T47D (cell line): ENCODE measurements at places on chromosomes 6 and 20.

DNA sequence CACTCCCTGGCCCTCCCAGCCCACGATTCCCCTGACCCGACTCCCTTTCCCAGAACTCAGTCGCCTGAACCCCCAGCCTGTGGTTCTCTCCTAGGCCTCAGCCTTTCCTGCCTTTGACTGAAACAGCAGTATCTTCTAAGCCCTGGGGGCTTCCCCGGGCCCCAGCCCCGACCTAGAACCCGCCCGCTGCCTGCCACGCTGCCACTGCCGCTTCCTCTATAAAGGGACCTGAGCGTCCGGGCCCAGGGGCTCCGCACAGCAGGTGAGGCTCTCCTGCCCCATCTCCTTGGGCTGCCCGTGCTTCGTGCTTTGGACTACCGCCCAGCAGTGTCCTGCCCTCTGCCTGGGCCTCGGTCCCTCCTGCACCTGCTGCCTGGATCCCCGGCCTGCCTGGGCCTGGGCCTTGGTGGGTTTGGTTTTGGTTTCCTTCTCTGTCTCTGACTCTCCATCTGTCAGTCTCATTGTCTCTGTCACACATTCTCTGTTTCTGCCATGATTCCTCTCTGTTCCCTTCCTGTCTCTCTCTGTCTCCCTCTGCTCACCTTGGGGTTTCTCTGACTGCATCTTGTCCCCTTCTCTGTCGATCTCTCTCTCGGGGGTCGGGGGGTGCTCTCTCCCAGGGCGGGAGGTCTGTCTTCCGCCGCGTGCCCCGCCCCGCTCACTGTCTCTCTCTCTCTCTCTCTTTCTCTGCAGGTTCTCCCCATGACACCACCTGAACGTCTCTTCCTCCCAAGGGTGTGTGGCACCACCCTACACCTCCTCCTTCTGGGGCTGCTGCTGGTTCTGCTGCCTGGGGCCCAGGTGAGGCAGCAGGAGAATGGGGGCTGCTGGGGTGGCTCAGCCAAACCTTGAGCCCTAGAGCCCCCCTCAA lies at the start of gene LTA:
Gene LTA (plus strand): TSS at position 249 of the 871 bp plus-strand sequence. CDS start 454 bp downstream, at position 703.
- DNase-seq, result no peak

- DNase-seq, result no peak
These were observed 193.8 kb downstream of the SMOC2 start for GRCh38 chr6:168634541-168635328.

GRCh38 chr6:13419422-13420195 lies 67.8 kb downstream of the GFOD1 start:
- no peak for DNase-seq

DNA sequence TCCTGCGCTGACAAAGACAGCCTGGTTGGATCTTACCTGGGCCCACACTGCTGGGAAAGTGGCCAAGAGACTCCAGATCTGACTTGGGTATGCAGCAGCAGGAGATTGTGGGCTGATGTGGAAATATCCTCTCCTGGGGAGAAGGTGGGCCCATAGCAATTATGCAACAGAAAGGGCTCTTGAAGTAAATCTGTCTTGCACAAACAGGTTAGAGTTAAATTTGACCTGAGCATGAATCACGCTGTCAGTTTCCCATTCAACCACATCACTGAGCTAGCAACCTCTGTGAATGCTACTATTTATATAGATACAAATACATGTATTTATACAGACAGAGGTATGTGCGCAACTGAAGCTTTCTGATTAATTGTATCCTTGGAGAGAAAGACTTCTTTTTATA lies 28.3 kb upstream of the PDYN start:
- no peak for DNase-seq

DNA sequence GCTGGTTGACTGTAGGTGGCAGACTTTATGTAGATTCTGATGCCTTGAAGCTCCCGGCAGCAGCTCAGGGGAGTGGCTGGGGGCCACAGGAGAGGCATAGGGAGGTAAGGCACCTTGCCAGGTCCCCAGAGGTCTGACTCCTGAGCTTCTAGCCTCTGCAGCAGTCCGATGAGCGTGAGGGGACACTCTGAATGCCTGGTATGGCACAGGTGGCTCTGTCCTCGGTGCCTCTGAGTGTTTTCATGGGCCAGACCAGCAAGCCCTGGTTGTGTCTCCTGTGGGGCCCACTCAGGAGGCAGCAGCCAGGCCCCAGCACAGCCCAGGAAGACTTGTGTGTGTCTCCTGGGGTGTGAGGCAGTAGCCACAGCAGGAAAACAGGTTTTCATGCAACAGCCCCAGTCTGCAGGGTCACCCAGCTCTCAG lies 39.7 kb upstream of the IRF4 start:
- peak; percentile 20 for DNase-seq

GRCh38 chr6:150157081-150157480 lies 14.2 kb downstream of the PPP1R14C start:
- DNase-seq, result no peak

GRCh38 chr6:130760006-130760405 lies 67.2 kb upstream of the SMLR1 start:
- peak; percentile 76 for DNase-seq

- no peak for DNase-seq
These were observed 10.3 kb upstream of the RAD21L1 start for GRCh38 chr20:1215386-1216170.

GRCh38 chr6:17865243-17865642 lies 122.2 kb downstream of the KIF13A start:
- no peak for DNase-seq

GRCh38 chr6:52976591-52977035 lies 18.5 kb downstream of the GSTA4 start:
- no peak for DNase-seq

DNA sequence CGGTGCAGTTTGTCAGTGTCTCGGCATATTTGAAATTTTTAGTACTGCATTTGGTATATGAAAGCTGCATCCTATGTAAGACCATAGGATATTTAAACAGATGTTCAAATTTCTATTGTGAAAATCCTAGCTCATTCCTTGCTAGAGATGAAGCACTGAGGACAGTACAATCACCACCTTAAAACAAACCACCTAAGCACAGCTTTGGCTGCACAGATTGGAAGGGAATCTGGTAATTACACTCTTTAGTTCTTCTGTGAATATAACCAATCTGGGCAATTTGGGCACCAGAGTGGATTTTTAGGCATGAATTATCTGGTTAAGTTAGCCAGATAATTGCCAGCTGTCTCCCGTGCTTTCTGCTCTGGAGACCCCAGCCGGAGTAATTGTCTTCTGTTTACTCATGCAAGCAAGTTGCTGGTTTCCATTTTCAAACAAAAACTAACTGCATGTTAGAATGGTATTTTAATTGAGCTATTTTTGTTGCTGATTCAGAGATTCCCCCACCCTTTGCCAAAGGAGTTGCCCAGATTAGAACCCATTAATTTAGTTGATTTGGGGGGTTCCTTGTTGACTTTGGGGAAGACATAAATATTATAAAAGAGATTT lies 36.9 kb downstream of the E2F3 start:
- DNase-seq, result no peak

DNA sequence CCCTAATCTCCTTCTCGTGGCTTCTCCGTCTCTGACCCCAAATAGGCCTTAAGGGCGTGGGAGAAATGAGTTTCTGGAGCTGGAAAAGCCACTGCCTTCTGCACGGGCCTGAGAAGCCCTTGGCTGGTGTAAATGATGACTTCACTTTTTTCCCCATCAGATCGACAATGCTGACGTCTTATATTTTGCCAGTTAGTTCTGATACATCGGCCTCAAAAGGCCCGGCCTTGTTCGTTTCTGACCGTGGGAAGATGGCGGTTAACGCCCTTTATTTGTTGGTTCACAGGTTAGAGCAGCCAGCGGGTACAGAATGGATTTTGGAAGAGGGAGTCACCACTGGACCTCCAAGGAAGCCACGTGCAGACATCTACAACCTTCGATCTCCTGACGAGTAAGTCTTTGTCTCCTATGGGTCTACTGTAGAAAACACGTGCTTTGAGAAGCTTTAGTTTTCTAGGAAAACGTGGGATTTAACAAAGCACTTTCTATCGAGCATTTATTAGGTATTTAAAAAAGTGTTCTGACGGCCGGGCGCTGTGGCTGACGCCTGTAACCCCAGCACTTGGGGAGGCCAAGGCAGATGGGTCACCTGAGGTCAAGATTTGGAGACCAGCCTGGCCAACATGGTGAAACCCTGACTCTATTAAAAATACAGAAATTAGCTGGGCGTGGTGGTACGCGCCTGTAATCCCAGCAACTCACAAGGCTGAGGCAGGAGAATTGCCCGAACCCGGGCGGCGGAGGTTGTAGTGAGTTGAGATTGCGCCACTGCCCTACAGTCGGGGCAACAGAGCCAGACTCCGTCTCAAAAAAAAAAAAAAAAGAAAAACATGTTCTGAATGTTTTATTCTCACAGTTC lies 1.2 kb upstream of the ZNFX1 start:
- peak; percentile 52 for DNase-seq

GRCh38 chr6:167946604-167947003 lies 50.9 kb upstream of the KIF25 start:
- no peak for DNase-seq

- no peak for DNase-seq
These were observed 5.2 kb upstream of the MANEA start for GRCh38 chr6:95572098-95572497.

GRCh38 chr20:1588533-1589460 lies 31.0 kb downstream of the SIRPB1 start:
- no peak for DNase-seq

GRCh38 chr6:46963626-46964025 lies 41.9 kb upstream of the ADGRF5 start:
- DNase-seq, result no peak

DNA sequence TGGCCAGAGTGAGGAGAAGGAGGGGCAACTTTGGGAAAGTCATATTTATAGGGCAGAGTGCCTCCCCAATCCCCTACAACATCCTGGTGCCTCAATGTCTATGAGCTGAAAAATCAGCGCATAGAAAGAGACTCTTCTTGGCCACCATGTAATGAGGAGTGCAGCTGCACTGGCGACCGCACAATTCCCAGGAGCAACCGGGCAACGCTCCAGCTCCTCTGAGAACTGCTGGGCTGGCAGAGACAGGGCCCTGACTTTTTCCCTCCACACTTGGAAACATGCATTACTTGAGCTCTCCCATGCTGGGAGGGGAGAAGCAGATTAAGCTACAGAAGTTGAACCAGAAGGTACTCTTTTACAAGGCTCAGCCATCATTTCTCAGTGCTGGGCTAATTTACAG lies 31.4 kb upstream of the MARCKS start:
- DNase-seq, result no peak

DNA sequence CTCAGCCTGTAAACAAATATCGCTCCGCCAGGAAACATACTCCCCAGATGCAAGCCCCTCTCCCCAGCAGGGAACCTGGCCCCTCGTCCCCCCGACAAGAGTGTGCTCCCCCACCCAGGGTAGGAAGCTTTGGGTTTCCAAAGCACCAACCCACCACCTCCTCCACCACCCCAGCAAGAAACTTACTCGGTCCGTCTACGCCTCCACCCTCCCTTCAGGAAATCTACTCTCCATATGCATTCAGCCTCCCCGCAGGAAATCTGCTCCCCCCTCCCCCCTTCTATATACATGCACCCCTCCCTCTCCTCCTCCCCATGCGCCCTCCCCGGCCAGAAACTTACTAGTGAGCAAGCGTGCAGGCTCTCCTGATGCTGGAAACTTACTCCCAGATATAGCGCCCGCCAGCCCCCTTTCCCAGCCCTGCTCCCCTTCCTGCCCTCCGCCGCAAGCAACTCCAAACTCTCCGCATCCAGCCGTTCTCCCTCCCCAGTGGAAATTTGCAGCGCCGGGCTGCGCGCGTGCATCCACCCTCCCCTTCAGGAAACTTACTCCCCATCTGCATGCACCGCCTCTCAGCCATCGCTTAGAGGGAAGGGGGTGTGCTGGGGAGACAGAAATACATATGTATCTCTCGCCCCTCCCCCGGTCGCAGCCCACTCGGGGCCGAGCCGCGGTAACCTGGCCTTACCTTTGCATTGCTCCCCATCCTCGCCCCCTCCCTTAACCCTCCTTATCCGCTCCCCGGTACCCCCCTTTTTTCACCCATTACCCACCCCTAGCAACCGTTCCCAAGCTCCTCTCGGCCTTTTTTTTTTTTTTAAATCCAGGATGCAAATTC lies at the start of gene TRERF1:
Gene TRERF1 (minus strand): TSS at position 594 of the 838 bp plus-strand sequence. CDS start 182,336 bp downstream, outside the sequence.
- peak; percentile 93 for DNase-seq

- DNase-seq, result no peak
These were observed 578 bp upstream of the PTGIS start for GRCh38 chr20:49568278-49569151.
